ENCODE measurements at places on chromosomes 2 and 18. TPM values are rescaled to one million over a fixed set of nuclear protein-coding genes. Genes with fewer than 3 reads are reported as not detected.
A peak's percentile ranks its signal among the peaks of the same experiment; 100 is the strongest.

DNA sequence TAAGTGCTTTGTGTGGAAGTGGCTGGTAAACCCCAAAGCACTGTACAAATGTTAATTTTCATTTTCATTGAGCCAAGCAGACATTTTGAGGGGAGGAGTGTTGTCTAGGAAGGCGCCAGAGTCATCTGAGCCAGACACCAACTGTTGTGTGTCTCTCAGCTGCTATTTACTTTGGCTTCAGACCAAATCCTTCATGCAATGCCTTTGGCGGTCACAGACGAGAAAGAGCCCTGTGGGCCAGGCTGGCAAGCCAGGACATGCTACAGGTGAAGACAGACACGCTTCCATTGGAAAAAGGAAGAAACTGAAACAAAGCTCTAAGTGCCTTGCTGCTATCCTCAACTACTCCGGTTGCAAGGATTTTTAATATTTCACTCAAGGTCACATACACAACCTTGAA is 115.4 kb upstream of the CDC42EP3 start:
- DNase-seq: peak; percentile 45

Gene NEMP2
- 1.2 TPM for total RNA-seq

Gene AFF3
- 0.41 TPM for total RNA-seq

DNA sequence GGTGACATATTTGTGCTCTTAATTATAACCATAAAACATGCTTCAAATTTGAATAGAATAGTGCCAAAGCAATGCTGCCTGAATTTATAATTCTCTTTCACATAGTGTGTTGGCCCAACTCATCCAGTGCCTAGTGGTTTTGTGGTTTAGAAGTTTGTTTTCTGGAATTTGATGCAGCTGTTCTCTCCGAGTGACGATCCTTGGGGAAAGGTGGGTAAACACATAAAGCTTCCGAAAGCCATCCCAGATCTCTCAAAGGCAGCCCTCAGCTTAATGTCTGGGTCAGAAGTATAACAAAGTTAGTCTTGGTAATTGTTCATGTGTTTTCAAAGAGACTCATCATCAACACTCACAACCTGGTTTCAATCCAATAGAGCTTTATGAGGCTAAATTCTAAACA is 235.6 kb upstream of the CDH2 start:
- no peak for DNase-seq

- no peak for DNase-seq
Measured at GRCh38 chr2:157725846-157726245, 97.2 kb upstream of the ACVR1C start.

GRCh38 chr2:168252976-168253375 is 5.6 kb upstream of the STK39 start:
- DNase-seq: no peak

GRCh38 chr2:193496786-193497185 is 1302.1 kb upstream of the TMEFF2 start:
- no peak for DNase-seq

- no peak for DNase-seq
Measured at GRCh38 chr2:189258616-189259365, 79.2 kb upstream of the COL5A2 start.

GRCh38 chr2:238868616-238869292 is 20.9 kb downstream of the TWIST2 start:
- peak; percentile 78 for DNase-seq

Gene CELF4
- not detected for total RNA-seq

Gene FAM98A
- 33.7 TPM for total RNA-seq

DNA sequence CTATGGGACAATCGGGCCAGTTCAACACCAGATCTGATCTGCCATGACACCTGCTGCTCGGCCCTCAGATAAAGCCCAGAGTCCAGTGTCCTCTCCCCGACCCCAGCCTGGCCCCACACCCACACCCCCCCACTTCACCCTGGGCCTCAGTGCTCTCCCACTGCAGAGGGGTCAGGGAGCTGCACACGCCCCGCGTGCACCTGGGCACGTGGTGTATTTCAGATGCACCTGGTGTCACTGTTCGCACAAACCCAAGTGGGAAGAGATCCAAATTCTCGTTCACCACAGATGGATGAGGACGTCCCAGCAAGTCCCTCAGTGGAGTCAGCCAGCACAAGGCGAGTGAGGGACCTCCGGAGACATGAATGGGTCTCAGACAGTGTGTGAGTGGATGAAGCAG is 161.3 kb downstream of the RTP5 start:
- no peak for DNase-seq

GRCh38 chr2:119114266-119114665 is 44.3 kb downstream of the C1QL2 start:
- DNase-seq: no peak

DNA sequence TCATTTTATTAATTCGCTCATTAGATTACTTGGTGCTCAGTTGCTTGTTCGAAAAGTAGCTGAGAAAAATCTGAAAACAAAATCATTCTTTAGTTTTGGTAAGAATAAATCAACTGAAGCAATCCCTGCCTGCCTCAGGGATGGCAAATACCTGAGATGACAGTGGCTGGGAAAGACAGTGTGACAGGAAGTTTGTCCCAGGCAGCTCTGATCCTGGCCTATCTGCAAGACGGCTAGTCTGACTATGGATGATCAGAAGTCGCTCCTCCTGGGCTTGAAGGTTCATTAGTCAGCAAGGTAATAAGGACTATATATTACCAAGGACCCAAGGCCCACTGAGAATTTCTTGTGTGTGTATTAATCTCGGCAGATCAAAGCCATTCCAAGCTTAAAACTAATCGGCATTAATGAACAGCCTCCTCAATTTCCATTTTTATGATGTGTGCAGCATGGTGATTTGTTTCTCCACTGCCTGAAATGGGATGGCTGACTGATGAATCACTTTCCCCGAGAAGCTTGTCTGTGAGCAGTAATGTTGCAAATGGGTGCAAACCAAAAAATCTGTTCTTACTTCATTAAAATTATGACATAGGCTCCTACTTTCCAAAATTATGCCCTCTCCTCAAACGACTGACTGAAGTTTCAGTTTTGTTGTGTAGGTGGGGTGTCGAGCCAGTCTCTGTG is 199.9 kb downstream of the ACTR3 start:
- no peak for DNase-seq

GRCh38 chr2:38152035-38152434 is 76.1 kb upstream of the CYP1B1 start:
- no peak for DNase-seq

DNA sequence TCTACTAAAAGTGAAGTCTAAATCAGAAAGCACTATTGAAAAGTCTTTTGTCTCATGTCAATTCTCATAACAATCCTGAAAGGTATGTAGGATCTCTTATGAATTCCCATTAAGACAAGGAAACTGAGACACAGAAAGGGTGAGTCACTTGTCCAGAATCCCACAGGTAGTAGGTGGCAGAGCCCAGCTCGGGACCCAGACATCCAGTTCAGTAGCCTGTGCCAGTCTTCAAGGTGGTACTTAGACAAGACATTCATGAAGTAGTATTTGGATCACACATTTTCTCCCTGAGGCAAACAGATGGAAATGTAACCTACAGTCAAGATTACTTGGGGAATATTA is 14.8 kb upstream of the PARD3B start:
- no peak for DNase-seq

Gene SERPINB10
- not detected for total RNA-seq

DNA sequence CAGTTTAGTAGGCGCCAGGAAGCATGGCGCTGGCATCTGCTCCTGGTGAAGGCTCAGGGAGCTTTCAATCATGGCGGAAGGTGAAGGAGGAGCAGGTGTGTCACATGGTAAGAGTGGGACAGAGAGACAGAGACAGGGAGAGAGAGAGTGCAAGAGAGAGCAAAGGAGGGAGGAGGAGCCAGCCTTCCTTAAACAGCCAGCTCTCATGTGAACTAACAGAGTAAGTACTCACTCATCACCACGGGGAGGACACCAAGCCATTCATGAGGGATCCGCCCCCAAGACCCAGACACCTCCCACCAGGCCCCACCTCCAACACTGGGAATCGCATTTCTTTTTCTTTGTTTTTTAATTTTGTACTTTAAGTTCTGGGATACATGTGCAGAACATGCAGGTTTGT is 40.8 kb upstream of the CLASP1 start:
- no peak for DNase-seq

- no peak for DNase-seq
Measured at GRCh38 chr2:231494669-231495068, 30.4 kb upstream of the NCL start.

Gene CNGA3
- total RNA-seq: not detected

Gene FBLN7
- 0.41 TPM for total RNA-seq

Data from gastrocnemius medialis (tissue), 4 donors.